ENCODE measurements at places on chromosomes 13 and 19. TPM values are rescaled to one million over a fixed set of nuclear protein-coding genes. Genes with fewer than 3 reads are reported as not detected.

The BRME1 gene
- 5.0 TPM for total RNA-seq

The NKG7 gene
- total RNA-seq: 401 TPM

The FFAR2 gene
- not detected for total RNA-seq

The GNA15 gene
- total RNA-seq: 24.5 TPM

The RB1 gene
- 64.6 TPM for total RNA-seq

The COL4A1 gene
- not detected for total RNA-seq

The KLK6 gene
- total RNA-seq: not detected

The ELSPBP1 gene
- not detected for total RNA-seq

Data from activated CD8-positive, alpha-beta T cell treated with anti-CD3 and anti-CD28 coated beads, Interleukin-2, amount 10 ng/mL, durations not matched to agents 7 days and 5 days (primary cell).